ENCODE measurements at places on chromosomes 5 and 9.

DNA sequence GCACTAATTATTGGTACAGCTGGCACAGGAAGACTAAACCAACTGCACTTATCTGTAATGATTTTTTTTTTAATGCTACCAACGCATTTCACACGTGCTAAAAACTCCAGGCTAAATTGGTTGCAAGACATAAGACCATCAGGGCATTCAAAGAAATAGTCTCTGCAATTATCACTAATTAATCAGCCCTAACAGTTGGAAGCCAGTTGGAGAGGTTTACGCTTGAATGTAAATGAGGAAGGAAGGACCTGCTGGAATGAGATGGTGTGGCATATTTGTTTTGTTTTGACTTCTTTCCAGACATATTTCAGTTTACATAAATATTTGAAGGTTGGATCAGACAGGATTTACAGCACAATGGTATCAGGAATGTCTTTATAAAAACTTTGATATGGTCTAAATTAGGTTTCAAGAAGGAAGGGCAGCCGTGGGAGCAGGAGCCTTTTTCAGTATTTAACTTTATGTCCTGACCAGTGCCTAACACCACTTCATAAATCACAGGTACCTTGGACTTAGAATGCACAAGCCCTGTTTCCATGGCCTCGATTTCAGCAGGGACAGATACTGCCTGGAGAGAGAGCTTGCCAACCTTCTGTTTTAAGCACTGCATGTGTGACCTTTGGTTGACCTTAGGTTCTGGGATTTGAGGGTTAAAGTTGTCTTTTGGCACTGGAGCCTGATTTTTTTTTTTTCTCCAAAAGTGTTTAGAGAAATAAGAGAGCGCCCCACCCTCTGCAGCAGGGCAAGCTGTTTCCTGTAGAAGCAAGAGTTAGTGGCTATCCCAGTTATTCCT lies 199.8 kb upstream of the MAP3K1 start:
- no peak for DNase-seq

DNA sequence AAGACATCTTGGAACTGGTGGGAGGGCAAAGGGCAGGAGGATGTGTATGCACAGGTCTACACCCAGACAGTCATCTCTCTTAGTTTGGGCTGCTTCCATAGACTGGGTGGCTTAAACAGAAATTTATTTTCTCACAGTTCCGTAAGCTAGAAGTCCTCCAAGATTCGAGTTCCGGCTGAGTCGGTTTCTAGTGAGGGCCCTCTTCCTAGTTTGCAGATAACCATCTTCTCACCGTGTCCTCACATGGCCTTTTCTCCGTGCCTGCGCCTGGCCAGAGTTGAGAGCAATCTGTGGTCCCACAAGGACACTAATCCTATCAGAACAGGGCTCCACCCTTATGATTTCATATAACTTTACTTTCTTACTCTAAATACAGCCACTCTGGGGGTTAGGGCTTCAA lies 4.1 kb downstream of the SMIM32 start:
- DNase-seq, result no peak

GRCh38 chr9:81584099-81584498 lies 105.2 kb downstream of the TLE1 start:
- DNase-seq, result no peak

- no peak for DNase-seq
Measured at GRCh38 chr9:71716138-71716909, 52.0 kb downstream of the CEMIP2 start.

DNA sequence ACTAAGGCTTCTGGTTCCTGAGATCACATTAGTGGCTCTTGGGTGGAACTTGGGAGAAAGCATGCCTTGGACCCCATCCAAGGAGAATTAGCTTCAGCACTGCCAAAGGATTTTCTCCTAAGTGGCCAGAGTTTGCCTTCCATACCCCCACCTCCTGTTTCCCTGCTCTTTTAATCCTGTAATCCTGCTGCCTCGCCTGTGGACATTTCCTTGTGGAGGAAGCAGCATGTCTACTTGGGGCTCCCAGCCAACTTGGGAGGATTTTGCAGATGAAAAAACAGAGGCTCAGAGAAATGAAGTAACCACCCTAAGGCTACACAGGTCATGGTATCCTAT lies 1.6 kb downstream of the ARSI start:
- DNase-seq, result no peak

DNA sequence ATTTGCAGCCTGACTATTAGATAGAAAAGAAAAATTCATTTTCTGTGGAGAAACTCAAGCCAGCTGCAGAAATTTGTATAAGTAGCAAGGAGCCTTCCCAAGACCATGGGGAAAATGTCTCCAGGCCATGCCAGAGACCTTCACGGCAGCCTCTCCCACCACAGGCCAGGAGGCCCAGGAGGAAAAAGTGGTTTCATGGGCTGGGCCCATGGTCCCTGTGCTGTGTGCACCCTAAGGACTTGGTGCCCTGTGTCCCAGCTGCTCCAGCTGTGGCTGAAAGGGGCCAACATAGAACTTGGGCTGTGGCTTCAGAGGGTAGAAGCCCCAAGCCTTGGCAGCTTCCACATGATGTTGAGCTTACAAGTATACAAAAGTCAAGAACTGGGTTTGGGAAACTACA lies 73.3 kb upstream of the TTC23L start:
- DNase-seq, result no peak

- DNase-seq, result no peak
Measured at GRCh38 chr9:114343471-114344187, 14.0 kb downstream of the ORM2 start.

DNA sequence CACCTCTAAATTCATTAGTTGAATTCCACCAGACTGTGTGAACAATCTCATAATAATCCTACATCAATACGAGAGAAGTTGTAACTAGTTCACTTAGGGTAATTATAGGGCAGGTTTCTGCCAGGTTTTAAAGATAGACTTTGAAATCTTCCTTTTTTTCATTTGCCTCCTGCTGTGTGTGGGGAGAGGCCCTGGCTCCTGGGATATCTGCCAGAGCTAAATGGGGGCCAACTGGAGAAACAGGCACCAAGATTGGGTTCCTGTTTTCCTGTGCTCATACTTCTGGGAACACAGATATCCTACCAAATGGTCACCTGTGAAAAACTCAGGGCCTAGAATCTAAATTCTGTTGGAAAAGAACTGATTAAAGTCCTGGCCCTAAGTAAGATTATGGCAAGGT lies 42.3 kb downstream of the SH3RF2 start:
- DNase-seq, result no peak

DNA sequence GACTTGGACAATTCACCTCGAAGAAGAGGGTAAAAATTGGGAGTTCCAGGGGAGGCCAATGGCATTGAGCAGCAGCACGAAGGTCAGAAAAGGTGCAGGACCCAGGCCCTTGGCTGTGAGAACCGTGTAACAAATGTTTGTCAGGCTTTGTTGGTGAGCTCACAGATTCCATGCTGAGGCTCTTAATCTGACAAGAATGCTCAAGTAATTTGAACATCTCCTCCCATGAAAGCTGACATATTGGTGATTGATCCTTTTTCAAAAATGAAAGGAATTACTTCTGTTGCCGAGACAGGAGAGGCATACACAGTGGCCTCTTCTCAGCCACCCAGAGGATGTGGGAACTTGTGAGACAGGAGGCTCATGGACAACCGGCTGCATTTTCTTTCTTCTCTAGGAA lies 11.6 kb downstream of the RAI14 start:
- DNase-seq, result no peak

GRCh38 chr5:79936646-79937216 lies 54.3 kb downstream of the MTX3 start:
- DNase-seq, result no peak

GRCh38 chr9:79256691-79257213 lies 315.0 kb upstream of the TLE4 start:
- DNase-seq, result no peak

DNA sequence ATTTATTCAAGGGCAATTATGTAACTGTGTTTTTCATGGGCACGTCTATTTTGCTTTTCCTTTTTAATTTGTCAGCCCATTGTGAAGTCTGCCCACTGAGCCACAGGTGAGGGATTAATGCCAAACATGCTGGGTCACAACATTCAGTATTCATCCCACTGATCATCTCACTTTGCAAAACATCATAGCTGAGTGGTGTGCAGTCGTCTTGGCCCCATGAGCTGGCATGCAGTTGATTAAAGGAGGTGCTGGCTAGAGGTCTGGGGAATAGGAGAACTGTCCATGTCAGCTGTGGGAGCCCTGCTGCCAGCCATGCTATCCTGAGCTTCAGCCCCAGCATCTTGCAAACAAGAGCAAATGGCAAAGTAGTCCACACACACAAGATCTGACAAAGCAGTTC lies 11.7 kb upstream of the ESM1 start:
- no peak for DNase-seq

- DNase-seq, result no peak
Measured at GRCh38 chr9:135036861-135037465, 50.5 kb upstream of the OLFM1 start.

DNA sequence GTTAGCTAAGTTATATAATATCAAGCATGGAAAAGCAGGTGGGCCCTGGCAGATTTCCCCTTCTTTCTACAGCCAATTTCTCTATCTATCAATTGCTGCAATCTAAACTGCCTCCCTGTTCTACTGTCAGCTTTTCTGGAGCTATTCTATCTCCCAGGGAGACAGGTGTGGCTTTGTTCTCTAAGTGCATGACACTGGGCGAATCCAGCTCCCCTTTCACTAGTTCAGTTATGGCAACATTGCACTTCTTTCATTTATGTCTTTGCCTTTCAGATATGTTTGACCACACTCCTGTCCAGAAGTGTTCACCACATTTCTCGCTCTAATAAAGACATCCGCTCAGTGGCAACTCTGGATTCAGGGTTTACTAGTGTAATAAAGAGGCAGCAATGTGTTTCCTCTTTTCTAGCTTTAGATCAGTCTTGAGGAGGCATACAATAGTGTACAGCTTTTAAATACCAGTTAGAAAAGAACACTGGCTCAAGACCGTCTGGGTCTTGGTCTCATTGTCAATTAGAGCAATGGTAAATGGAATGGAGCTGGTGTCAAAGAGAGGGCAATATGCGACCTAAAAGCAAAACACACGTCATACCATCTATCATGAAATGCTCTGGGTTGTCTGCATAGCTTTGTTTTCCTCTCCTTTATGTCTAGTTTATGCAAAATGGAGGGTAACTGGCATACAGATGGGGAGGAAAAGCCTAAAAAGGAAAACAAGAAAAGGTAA lies 197.0 kb downstream of the SLF1 start:
- DNase-seq, result no peak

- DNase-seq, result no peak
Measured at GRCh38 chr5:90565491-90565890, 6.9 kb downstream of the ADGRV1 start.

GRCh38 chr5:81552852-81553566 lies 159.1 kb upstream of the ACOT12 start:
- no peak for DNase-seq

DNA sequence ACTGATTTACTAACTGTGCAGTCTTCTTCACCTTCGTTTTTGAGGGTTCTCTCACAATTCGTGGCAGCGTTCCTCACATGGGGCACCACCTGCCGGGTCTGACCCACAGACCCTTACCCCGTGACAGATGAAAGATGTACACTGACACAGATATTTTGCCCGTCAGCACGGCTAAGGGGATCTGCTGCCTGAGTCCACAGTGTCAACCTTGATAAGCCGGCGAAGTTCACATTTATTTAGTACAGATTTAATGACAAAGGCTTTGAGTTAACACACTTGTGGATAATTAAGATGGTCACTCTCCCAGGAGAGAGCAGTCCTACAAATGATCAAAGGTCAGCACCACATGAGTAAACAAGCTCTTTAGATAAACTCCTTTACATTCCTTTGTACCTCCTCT lies 15.9 kb upstream of the TEX10 start:
- no peak for DNase-seq

DNA sequence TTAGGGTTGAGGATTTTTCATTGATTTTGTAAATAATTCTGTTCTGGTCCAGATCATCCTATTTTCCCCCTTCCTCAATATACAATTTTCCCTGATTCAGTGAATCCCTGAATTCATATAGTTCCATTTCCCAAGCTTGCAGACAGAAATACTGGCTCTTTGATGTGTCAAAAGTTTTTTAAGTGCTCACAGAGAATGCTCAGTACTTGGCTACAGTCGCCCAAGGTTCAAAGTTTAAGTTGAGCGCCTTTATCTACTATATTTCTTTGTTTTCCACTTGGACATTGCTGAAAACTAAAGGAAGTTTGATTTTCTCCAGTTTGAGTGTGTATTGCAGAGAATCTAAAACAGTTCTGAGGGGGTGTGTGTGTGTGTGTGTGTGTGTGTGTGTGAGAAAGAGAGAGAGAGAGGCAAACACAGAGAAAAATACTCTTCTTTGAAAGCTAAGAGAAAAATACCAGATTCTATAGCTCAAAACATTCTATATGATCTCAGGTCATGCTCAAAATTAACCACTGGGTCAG lies 136.2 kb upstream of the ACO1 start:
- no peak for DNase-seq

- no peak for DNase-seq
Measured at GRCh38 chr9:90807006-90807405, 5.4 kb downstream of the SYK start.

GRCh38 chr9:88992556-88992955 lies 1.3 kb downstream of the S1PR3 start:
- DNase-seq, result no peak

All from stimulated activated naive CD4-positive, alpha-beta T cell (primary cell).